Activated T-cell treated with anti-CD3 and anti-CD28 coated beads for 24 hours (primary cell): ENCODE measurements at places on chromosomes 3 and 15.

GRCh38 chr3:46406788-46407611 is at the start of the genes CCR5AS and CCRL2:
TSS of gene CCR5AS (minus strand) at chr3:46407066.
TSS of gene CCRL2 (plus strand) at chr3:46407259. CDS start at chr3:46408080, 821 bp downstream.
- DNase-seq = peak; percentile 4

DNA sequence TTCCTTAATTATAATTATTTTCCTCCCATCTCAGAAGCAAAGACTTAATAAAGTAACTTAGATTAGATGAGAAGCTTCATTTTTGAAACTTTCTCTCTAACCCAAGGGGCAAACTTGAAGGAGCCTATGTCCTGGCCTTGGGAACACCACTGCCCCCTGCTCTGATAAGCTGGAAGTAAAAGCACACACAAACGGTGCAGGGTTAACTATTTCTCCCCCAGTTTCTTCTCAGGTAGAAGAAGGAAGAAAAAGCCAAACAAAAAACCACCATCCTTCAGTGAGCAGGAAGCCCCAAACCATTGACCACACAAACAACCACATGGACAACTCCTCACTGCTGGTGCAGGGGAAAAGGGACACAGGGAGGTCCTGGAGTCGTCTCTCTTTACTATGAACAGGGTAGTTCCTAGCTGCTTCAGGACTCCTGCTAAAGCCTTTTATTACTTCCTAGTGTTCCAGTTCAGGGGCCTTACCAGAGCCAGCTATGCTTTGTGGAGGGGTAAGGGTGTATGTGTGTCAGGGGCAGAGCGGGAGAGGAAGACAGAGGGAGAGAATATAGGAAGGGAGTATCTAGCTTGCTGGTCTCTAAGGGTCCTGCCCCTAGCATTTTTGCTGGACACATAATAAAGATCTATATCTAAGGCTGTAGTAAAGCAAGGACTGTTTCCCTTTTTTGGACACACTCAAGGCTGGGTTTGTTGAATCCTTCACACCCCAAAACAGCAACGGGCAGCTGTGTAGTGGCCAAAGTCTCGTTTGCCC is 94.0 kb upstream of the UMPS start:
- no peak for DNase-seq

- no peak for DNase-seq
Measured at GRCh38 chr3:139106013-139106932, 61.6 kb upstream of the PRR23C start.

DNA sequence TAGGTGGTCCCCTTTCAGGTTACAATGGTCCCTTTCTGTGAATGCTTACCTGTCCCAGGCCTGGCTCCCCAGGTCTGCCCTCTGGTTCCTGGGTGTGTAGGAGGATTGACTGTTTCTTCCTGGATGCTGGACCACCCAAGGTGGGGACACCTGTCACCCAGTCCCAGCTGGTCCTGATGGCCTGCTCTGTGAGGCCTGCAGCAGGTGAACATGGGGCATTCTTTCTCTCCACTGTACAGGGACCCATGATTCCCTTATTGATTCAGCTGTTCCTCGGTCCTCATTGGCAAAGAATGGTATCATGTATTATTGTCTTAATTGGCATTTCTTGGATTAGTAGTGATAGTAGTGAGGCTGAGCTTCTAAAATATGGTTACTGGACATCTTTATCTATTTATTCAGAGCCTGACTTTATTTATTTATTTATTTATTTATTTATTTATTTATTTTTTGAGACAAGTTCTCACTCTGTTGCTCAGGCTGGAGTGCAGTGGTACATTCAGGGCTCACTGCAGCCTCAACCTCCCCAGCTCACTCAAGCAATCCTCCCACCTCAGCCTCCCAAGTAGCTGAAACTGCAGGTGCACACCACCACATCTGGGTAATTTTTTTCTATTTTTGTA is 8.8 kb upstream of the DNAJA4 start:
- no peak for DNase-seq

GRCh38 chr3:9736831-9737230 is 5.3 kb downstream of the BRPF1 start:
- no peak for DNase-seq

GRCh38 chr3:176362191-176362731 is 835.0 kb downstream of the TBL1XR1 start:
- no peak for DNase-seq

GRCh38 chr3:193407688-193408087 is 29.1 kb upstream of the ATP13A5 start:
- DNase-seq = no peak

GRCh38 chr3:134485718-134486576 is at the start of the genes ANAPC13 and CEP63:
TSS of gene ANAPC13 (minus strand) at chr3:134485985. CDS start at chr3:134482904, 3,081 bp downstream.
TSS of gene CEP63 (plus strand) at chr3:134486057. CDS start at chr3:134495321, 9,264 bp downstream.
- peak; percentile 90 for DNase-seq

- no peak for DNase-seq
Measured at GRCh38 chr15:68784206-68784605, 36.5 kb downstream of the ANP32A start.

DNA sequence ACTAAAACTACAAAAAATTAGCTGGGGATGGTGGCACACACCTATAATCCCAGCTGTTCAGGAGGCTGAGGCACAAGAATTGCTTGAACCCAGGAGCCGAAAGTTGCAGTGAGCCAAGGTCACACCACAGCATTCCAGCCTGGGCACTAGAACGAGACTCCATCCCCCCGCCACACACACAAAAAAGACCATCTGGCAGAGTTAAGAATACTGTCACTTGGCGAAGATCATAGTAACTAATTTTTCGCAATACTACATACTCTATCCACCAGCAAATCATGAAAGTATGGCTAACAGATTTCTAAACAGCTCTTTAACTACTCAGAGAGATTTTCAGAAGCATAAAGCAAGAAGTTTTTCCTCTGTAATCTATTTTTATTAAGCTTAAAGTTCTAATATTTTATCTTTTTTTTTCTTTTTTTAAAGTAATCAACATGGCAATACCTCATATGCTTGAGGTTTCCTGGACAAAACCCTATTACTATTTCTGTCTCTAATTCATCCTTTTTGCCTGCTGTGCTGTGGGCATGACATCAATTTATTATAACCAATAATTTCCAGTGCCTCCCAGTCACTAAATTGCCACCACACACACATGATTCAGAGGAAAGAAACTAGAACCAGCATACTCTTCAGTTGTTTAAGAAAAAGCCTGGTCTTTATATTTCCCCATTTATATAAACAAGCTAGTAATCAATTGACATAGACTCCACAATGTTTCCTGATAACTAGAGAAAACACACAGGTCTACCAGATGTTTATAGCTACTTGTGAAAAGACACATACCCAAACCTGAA is 46.9 kb downstream of the CHSY1 start:
- no peak for DNase-seq

DNA sequence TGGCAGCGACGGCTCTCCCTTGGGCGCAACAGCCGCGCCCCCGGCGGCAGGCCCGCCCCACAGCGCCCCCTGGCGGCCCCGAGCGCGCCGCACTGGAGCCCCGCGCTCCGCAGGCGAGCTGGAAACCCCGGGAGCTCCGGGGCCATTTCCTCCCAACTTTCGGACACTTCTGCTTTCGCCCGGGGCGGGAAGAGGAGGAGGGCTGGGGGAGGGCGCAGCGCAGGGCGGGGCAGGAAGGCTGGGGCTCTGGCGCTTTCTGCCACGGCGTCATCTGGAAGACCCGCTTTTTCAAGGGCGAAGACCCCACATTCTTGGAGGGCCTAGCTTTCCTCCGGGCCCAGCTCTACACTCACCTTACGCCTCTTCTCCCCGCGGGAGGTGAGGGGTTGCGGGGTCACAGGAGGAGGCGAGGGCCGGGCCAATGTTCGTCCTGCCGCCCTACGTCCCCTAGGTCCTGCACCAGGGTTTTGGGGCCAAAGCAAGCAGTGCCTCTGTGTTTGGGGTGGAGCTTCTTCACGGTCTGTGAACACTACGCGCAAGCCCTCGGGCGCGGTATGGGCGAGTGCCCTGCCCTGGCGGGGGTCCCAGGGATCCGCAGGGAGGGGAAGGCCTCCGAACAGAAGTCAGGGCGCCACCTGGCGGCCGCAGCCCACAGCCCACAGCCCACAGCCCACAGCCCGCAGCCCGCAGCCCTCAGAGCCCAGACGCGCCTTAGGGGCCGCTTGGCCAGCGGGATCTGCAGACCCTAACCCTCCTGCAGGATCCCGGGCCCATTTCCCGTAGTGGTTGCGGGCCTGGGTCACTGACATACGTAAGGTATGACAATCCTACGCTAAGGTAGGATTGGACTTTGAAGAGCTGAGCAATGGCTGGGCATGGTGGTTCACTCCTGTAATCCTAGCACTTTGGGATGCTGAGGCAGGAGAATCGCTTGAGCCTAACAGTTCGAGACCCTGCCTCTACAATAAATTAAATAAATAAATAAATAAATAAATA is 31.1 kb downstream of the FOXL2 start:
- DNase-seq = peak; percentile 73

- no peak for DNase-seq
Measured at GRCh38 chr3:59998058-59998457, 948.2 kb upstream of the CFAP20DC start.

- DNase-seq = no peak
Measured at GRCh38 chr3:166435469-166436057, 598.3 kb upstream of the BCHE start.

- no peak for DNase-seq
Measured at GRCh38 chr15:42723068-42723467, 13.9 kb downstream of the CDAN1 start.

GRCh38 chr3:48014358-48014757 is 1.9 kb downstream of the MAP4 start:
- DNase-seq = no peak

DNA sequence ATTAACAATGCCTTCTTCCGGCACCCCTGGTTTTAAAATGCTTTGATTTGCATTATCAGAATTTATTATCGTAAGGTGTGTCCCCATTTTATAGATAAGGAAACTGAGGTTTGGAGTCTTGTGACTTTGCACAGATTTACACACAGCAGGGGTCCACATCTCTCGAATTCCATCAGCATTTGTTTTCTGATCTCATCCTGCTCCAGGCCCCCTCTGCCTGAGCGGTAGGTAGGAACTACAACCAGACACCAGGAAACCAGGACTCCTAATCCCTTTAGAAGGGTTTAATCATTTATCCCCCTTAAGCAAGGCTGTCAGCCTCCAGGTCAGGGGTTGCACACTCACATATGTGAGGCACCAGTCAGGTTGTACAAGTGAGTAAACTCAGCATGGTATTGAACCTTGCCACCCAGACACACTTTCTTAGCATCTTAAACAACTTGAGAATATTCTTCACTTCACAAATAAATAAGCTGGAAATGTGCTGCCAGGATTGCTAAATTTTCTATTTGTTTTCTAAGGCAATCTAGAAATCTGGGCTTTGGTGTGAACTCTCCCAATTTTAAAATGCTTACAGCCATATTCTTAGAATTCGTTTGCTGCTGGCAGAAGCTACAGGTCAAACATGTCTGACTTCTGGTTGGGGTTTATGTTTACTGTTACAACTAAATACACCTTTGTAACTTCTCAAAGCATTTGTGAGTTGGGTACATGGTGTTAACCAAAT is 31.7 kb upstream of the CMTM7 start:
- no peak for DNase-seq

DNA sequence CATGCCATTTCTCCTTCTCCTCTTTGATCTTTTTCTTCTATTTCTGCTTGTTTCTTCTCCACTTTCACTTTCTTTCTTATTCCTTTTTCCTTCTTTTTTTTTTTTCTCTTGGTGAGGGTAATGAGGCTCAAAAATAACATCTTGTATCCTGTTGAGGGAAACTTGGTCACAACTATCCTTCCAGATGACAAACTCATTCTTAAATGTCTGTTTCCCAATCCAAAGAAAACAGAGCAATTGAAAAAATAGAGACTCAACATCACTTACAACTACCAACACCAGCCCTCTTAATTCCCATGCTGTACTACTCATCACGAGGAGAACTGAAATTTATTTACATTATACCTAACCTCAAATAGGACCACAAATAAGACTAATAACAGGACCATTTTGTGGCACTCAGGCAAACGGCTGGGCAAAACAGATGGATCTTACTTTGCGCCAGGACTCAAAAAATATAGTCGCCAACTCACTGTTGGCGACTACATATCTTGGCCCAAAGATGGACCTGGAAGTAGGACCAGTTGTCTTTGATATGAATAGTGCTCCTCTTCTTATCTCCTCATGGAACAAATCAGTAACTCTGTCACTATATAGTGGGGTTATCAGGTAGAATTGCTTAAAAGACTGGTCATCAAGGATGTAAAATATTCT is 343.9 kb downstream of the ZBTB20 start:
- no peak for DNase-seq

DNA sequence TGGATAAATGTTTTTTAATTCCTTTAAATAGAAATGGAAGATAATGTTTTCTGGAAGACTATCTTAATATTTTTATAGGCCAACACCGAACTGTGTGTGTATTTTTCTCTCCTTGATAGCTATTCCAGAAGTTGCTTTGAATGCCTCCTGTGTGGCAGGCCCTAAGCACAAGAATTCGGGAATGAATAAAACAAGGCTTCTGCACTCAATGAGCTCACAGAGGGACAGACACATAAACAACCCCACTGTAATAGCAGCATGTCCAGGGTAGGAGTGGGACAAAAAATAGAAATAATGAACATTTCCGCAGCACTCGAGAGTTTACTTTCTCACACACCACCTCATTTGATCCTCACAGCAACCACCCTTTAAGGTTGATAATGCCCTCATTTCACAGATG is 18.0 kb downstream of the SRGAP3 start:
- no peak for DNase-seq

GRCh38 chr15:65094294-65094995 is 17.9 kb downstream of the KBTBD13 start:
- no peak for DNase-seq

GRCh38 chr3:73536336-73536895 is 88.3 kb downstream of the PDZRN3 start:
- no peak for DNase-seq

DNA sequence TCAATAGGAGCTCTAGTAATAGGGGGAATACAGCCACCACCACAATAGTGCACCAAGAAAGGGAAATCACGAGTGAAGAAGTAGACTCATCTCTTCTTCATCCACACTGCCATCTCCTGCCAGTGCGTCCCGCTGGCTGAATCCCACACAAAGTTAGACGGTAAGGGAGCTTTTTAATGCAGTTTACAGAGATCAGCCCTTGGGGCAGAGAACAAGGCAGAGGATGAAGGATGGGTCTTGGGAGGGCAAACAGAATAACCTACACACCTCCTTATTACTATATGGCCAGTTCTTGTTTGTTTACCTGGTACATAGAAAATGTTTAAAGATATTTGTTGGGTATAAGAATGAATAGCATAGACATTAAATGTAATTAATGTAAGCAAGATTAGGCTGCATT is 11.0 kb upstream of the DPH6 start:
- DNase-seq = no peak

DNA sequence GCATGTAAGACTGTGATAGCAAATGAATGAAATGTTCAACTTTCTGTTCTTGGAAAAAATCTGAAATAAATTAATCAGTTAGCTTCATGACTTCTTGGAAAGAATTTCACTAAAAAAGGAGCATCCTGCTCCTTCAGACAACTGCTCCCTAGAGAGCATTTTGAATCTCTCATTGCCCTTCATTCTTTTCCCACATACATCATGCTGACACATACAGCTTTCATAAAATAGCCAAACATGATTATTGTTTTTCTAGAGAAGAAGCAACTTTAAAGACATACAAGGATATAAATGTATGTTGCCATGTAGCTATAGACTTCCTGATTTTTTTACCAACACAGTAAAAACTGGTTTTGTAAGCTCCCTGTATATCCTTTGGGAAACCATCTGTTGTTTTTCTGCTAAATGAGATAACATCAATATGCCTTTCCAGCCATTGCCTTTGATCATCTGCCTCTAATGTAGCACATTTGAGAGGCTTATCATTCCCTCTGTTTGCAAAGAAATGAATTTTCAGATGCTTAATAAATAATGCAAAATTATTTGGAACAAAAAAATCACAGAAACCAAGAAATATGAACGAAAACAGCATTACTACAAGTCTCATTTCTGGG is 248.2 kb upstream of the GPR149 start:
- no peak for DNase-seq

- DNase-seq = no peak
Measured at GRCh38 chr15:74400313-74400860, 32.9 kb upstream of the CYP11A1 start.

GRCh38 chr15:80501476-80501875 is 97.3 kb downstream of the ARNT2 start:
- DNase-seq = no peak
